ENCODE measurements at places on chromosomes 3 and 15. TPM values are rescaled to one million over a fixed set of nuclear protein-coding genes. Genes with fewer than 3 reads are reported as not detected.

Gene DPH6
- total RNA-seq, result 32.7 TPM

Gene PCYT1A
- 53.2 TPM for total RNA-seq

Gene TMEM42
- 11.8 TPM for total RNA-seq

Gene ACAP2
- total RNA-seq, result 69.0 TPM

Gene BCL6
- total RNA-seq, result 15.1 TPM

Gene GOLGA6A
- total RNA-seq, result not detected

Measured in metanephros (tissue), 2 donors.